ENCODE measurements at places on chromosomes 7 and 10.

DNA sequence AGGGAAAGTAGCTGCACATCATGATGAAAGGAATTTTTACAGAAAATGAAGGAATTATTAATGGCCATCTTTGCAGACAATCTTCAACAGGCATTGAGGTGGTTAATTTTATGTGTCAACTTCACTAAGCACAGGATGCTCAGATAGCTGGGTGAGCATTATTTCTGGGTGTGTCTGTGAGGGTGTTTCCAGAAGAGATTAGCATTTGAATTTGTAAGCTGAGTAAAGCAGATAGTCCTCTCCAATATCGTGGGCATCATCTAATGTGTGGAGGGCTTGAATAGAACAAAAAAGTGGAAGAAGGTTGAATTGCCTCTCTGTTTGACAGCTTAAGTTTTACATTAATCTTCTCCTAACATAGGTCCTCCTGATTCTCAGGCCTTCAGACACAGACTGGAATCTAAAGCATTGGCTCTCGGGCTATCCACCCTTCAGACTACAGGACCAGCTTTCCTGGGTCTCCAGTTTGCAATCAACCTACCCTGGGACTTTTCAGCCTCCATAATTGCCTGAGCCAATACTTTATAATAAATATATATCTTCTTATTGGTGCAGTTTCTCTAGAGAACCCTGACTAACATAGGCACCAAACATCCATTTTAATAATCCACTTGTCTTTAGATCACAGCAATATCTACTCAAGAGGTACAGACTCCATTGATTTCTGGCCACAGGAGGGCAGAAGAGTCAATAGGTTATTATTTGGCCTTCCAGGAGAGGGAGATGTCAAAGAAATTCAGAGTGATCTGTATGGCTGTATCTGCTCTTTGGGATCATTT is 10.5 kb upstream of the CRPPA start:
- no peak for DNase-seq

DNA sequence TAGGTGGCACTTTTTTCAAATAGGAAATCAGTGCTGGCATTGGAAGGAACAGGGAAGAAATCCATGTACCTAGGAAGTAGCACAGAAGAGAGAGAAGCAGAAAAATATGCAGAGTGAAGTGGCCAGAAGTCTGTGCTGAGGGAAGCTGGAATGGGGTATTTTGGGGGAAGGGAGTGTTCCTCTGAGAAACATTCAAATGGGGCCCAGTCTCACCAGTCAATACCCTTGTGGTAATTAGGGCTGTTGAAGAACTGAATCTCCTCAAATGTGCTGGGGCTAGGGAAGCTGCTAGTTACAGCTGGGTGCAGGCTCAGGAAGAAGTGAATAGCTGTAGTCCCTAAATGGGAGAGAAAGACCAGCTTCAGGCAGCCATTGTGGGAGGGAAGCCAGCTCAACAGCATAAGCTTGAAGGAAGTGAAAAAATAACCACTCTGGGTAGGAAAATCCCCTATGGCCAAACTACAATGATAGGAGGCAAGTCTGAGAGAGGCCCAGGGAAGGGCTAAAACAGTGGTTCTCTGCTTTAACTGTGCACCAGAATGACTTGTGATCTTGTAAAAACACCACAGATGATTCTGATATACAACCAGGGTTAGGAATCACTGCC is 7.6 kb downstream of the NDST2 start:
- no peak for DNase-seq

- DNase-seq = no peak
Measured at GRCh38 chr7:83117466-83117865, 45.2 kb downstream of the PCLO start.

- DNase-seq = no peak
Measured at GRCh38 chr10:114956466-114956865, 18.5 kb downstream of the TRUB1 start.

DNA sequence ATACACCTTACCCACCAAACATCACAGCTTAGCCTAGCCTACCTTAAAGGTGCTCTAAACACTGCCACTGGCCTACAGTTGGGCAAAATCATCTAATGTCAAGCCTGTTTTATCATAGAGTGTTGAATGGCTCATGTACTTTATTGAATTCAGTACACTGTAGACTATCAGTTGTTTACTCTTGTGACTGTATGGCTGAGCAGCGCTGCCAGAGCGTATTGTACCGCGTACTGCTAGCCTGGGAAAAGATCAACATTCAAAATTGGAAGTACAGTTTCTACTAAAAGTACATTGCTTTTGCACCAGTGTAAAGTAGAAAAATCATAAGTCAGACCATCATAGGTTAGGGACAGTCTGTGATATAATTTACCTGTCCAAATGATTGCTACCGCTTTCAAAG is 226.8 kb downstream of the PRPF18 start:
- DNase-seq = no peak

- no peak for DNase-seq
Measured at GRCh38 chr7:36261019-36261754, 108.1 kb downstream of the EEPD1 start.

GRCh38 chr10:59633063-59633462 is 76.6 kb downstream of the SLC16A9 start:
- no peak for DNase-seq

DNA sequence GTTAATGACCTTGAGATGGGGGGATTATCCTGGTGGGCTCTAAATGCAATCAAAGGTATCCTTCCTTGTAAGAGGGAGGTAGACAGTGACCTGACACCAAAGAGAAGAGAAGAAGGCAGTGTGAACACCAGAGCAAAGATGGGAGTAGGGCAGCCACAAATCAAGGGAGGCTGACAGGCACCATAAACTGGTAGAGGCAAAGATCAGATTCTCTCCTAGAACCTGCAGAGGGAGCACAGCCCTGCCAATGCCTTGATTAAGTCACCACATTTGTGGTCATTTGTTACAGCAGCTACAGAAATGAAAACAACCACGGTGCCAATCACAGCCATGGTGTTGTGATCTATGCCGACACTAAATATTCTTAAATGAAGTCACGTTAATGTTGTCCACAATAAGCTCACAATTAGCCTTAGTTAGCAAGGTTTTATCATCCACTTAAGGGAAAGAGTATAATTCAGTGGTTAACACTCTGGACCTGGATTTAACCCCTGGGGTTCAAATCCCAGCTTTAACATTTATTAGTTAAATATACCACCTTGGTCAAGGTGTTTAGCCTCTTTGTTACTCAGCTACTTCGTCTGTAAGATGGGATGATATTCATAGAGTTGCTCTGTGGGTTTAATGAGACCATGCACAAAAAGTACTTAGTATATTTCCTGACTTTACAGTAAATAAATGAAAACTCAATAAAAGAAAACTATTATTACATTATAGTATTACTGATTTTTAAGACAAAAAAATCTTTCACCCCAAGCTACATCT is 70.8 kb downstream of the SGMS1 start:
- DNase-seq = no peak

- no peak for DNase-seq
Measured at GRCh38 chr7:112018305-112019030, 187.7 kb downstream of the DOCK4 start.

DNA sequence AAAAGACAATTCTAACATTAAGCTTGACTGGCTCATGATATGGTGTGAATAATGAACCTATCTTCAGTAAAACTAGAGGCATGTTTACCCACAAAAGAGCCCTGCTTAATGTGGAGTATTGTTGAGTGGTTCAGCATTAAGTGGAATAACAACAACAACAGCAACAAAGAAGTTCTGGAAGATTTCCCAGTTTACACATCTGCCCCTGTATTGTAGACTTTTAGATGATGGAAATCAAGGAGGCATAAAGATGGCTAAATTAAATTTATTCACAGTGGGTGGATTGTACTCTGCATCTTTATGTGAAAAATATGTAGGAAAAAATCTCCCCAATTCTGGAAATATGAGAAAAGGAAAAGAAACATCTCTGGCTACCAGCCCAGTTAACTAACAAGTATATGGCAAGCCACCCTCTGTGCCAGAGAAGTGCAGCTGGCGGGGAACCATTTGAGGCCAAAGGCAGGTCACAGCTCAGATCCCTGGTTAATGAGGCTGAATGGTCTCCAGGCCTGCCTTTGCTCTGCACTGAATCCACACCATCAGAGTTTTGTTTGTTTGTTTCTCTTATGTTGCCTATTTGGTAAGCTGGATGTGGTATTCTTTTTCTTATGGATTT is 186.0 kb downstream of the SEMA3D start:
- DNase-seq = no peak

DNA sequence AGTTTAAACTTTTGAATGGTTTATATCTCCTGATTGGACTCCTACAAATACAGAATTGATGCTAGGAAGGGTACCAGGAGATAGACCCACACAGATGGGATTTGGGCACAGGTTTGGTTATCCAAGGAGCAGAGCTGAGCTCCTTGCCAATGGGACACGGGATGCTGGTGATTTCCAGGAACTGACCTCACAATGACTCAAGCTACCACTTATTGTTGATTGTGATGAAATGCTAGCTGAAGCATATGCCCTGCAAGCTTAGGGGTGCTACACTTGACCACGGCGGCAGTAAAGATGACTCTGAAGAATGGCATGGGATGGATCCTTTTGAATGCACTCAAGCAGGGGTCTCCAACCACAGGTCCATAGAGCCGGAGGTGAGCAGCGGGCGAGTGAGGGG is 45.5 kb upstream of the VKORC1L1 start:
- no peak for DNase-seq

DNA sequence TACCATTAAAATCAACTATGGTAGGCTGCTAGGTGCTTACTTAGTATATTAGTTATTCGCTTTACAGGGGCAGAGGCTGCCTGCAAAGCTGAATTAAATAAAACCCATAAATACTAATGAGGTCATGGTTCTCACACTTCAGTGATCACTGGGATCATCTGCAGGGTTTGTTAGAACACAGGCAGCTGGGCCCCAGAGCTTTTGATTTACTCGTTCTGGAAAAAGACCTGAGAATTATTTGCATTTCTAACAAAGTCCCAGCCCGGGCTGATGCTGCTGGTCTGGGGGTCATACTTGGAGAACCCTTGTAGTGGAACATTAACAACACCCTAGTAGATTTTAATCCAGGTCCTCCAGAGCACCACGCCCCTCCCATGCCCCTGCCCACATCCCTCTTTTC is 8.5 kb downstream of the UCN3 start:
- no peak for DNase-seq

GRCh38 chr7:41640487-41640886 is 62.4 kb downstream of the INHBA start:
- no peak for DNase-seq

- DNase-seq = no peak
Measured at GRCh38 chr10:23363793-23364135, 19.2 kb upstream of the C10orf67 start.

GRCh38 chr10:19014498-19014897 is 34.1 kb upstream of the MALRD1 start:
- no peak for DNase-seq

GRCh38 chr7:108146070-108146842 is 16.1 kb upstream of the LAMB4 start:
- no peak for DNase-seq

DNA sequence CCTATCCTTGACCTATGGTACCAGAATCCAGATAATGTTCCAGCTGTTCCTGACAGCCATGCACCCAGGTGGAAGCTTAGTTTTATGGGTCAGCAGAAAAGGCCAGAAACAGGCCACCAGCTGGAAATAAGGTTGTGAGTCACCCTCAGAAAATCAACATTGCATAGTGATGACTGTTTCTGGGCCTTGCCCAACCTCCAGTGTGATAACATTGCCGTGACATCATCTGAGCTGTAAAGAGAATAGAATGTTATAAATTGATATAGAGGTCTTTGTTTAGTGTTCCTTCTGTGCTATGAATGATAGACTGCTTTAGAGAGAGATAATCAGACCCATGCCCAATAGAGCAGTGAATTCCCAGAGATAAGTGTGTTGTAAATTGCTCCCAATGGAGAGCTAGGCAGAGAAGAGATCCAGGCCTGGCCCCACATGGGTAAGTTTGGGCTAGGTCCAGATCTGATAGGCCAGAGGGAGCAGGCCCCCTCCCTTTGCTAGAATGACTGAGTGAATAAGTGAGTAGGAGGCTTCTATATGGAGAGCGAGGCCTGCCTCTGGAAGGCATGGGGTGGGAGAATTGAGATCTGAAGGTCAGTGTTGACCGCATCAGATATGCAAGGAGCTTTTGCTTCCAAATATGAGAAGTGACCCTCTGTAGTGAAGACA is 14.2 kb upstream of the HPS1 start:
- no peak for DNase-seq

DNA sequence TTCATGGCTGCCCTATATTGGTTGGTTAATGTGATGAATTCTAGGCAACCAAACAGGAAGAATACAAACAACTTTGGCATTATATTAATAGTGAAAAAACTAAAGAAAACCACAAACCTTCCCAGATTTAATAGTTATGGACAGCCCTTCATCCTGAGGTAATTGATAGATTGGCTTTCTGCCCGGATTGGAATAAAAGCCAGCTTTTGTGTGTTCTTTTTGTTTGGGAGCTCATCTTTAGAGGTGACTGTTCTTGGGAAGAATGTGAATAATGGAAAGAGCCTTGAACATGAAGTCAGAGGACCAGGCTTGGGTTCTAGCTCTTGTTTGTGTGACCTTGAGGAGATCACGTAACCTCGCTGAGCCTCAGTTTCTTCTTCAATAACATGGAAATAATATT is 92.3 kb downstream of the VTI1A start:
- DNase-seq = no peak

DNA sequence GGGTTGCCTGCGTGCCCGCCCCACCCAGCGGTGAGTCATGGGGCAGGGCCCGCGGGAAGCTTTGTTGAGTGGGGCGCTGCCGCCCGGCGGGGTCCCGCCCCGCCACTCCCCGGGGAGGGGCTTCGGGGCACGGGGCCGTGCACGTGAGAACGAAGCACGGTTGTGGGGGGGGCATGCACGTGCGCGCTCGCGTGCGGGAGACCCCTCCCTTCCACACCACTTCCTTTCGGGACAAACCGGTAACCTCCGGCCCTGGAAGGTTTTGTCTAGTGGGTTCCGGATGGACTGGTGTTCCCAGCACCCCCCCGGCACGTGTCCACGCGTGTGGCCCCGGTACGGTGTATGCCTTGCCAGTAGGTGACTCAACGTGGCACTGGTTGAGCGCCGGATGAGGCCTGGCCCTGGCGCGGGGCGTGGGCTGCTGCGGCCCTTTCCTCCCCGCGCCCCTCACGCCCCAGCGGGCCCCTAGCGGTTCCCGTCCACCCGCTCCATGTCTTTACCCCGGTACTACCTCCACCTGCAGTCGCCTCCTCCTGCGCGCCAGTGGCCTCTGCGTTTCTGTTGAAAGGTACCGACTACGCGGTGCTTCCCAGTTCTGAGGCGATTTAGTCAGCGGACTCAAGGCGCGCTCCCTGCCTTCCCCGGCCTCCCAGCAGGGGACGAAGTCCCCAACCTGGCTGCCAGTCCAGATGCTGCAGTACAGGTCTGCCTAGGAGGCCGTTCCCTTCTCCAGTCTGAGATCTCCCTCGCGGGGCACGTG is 3.1 kb downstream of the ADIRF start:
- DNase-seq = peak; percentile 90

- no peak for DNase-seq
Measured at GRCh38 chr7:108308276-108308675, 148.0 kb downstream of the NRCAM start.
